Urinary bladder (tissue), 4 donors: ENCODE measurements at places on chromosomes 5 and 9. TPM values are rescaled to one million over a fixed set of nuclear protein-coding genes. Genes with fewer than 3 reads are reported as not detected.

GRCh38 chr5:166436872-166437271 lies 1854.6 kb upstream of the WWC1 start:
- no peak for DNase-seq

DNA sequence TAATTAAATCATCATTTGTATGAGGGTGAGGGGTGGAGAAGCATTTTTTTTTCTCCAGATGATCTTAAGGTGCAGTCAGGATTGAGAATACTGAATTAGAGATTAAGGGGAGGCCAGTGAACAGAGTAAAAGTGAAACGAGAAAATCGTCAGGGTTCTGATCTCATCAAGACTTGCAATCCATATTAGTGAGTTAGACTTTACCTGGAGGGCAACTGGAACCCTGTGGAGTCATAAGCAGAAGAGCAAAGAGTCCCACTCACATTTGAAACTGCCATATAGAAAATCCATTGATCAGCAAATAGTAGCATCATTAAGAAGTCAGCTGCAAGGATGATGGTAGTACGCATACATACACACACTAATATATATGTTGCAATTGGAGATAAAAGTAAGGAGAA lies 466.2 kb upstream of the PAPPA start:
- DNase-seq, result no peak

DNA sequence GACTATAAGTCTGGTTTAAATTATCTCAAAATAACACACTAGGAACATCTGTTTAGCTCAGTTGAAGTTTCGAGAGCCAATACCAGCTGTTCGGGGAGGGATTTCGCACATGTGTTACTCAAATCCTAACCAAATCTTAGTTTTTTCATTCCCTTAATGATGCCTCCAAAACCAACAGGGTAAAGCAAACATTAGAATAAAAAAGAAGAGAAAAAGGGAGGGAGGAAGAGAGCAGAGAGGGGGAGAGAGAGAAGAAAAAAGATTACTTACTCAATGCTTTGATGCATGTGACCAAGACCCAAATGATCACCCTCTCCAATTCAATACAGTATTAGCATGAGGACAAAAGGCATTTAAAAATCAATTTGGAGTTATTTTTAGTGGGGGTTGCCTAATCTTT lies 86.0 kb upstream of the NR5A1 start:
- no peak for DNase-seq

FOXD4 gene
- not detected for total RNA-seq

PPP1R26 gene
- 8.9 TPM for total RNA-seq

SPATA31E1 gene
- not detected for total RNA-seq
